ENCODE measurements at places on chromosomes 13 and 19. TPM values are rescaled to one million over a fixed set of nuclear protein-coding genes. Genes with fewer than 3 reads are reported as not detected.

DNA sequence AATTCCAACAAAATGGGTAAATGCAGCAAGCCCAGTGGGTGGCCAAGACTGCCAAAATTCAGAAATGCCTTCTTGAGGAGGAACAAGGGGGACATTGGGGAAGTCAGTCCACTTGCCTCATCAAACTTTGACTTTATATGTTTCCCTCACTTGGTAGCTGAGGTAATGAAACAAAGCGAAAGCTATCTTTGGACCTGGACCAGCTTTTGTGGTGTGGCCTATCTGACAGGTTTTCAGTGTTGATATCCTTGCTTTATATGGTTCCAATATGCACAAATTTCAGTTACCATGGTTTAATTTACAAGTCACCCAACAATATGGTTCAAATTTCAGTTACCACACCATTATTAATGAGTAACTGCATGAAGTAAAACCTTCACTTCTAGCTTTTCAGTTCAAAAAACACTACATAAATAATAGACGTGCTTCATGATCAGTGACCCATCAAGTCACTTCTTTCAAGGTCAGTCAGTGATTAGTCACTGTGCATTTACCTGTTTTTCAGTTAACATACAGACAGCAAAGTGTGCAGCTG, 17.7 kb upstream of the POU4F1 start:
- no peak for DNase-seq

DNA sequence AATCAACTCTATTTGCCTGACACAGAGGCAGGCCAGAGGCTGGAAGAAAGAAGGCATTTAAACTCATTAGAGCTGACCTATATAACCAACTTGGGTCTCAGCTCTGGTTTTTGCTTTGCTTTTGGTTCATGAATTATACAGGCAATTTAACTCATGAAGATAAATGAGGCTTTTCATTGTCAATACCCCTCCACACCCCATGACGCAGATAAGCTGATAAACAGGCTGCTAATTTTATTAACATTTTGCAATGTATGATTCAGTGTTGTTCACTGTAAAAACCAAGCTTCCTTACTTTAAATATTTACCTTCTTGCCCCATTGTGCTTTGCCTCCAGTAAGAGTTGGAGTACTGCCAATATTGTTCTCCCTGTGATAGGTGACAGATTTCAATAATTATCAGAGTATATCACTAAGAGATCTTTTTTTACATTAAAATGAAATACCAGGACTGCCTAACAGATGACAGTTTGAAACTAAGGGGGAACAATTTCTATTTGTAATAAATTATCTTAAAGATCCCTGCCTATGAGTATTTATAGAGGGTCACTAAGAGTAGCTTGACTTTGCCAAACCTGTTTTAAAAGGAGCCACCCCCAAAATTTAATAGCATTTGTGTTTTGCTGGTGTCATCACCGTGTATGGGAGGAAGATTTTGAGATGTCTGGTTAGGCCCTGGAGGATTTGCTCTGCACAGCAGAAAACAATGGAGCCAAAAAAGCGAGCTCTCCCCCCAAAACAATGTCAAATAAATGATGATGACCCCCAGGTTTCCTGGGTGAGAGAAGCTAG, 472.7 kb upstream of the NBEA start:
- DNase-seq = no peak

- no peak for DNase-seq
Measured at GRCh38 chr13:18946738-18947137, 234.9 kb downstream of the TUBA3C start.

DNA sequence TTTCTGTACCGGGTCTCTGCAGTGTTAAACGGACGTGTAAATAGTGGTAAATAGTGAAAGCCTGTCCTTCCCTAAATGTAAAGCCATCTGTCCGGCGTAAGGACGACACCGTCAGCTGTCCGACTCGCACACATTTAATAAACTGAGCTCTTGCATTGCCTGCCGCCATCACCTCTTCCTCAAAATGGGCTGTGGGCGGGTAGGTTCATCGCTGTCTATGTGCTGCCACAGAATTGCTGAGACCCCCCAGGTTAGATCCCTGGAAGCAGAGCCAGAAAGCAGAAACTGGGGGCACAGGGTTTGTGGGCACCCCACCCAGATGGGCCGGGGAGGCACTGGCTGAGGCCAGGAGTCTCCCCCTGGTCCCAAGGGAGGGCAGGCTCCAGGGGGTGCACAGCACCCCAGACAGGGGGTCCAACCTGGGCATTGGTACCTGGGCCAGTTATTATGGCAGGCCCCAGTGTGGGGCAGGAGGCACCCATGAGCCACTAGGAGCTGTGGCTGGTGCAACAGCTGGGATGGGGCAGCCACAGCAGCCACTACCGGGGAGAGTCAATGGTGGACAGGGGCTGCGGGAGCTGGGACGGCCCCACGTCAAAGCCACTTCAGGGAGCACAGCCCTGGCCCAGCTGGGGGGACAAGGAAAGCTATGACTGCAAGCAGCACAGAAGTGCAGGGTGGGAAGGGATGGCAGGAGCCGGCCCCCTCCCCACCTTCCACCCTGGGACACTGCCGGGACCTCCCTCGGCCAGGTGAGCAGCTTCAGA, 5.7 kb downstream of the C19orf25 start:
- no peak for DNase-seq

GRCh38 chr13:94128430-94128829, 351.1 kb downstream of the DCT start:
- DNase-seq = no peak

DNA sequence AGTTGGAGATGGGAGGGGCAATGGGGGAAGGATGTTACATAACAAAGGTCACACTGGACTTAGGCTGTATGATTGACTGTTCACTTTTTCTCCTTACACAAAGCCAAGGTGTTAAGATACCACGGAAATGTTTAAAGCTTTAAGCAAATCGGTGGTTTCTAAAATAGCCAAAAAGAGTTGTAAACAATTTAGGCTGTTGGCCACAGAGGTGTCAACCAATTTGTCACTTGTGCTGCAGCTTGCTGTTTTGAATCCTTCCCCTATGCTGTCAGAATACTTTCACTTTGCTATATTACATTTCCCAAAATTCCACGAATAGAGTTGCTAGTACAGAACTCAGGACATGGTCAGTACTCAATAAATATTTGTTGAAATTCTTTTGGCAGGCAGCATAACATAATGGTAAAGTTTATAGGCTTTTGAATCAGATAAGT, 149.3 kb downstream of the VWA8 start:
- DNase-seq = no peak

GRCh38 chr13:26914624-26915023, 154.0 kb upstream of the GPR12 start:
- DNase-seq = peak; percentile 37

GRCh38 chr13:102132777-102133295, 269.0 kb downstream of the FGF14 start:
- no peak for DNase-seq

- DNase-seq = no peak
Measured at GRCh38 chr13:20462533-20462915, 63.1 kb downstream of the CRYL1 start.

GRCh38 chr13:94711561-94712286, 621 bp downstream of the SOX21 start:
- DNase-seq = peak; percentile 37

DNA sequence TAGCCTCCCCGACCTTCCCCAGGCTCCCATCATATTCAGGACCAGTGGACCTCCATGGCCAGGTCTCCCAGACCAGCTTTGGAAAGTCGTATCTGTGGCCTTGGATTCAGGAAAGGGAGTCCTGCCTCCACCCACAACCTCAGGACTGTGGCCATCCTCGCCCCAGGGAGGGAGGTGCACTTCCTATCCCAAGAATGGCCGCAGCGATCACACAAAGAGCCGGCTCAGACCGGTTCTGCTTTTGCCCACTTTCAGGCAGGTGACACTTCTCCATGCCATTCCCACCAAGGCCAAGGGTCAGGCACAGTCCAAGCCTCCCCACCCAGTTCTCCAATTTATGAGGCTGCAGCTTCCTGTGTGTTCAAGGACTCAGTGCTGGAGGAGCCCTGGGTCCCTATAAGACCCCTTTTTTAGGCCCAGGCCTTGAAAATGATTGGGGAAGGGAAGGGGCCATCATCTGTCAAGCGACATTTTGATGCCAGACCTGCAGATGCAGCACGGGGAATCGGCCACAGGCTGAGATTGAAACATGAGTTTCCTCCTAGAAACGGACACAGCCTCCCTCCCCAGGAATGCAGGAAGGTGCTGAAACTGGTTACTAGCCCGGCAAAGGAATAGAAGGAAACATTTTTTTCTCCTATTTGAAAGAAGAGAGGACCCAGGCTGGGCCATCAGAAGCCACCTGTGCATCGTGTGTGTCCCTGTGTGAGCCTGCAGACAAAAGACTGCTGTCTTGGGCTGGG, 65.6 kb upstream of the USE1 start:
- DNase-seq = no peak

- DNase-seq = no peak
Measured at GRCh38 chr19:44636439-44637389, 7.0 kb upstream of the PVR start.

GRCh38 chr19:15400521-15401396, 18.0 kb downstream of the AKAP8L start:
- no peak for DNase-seq

DNA sequence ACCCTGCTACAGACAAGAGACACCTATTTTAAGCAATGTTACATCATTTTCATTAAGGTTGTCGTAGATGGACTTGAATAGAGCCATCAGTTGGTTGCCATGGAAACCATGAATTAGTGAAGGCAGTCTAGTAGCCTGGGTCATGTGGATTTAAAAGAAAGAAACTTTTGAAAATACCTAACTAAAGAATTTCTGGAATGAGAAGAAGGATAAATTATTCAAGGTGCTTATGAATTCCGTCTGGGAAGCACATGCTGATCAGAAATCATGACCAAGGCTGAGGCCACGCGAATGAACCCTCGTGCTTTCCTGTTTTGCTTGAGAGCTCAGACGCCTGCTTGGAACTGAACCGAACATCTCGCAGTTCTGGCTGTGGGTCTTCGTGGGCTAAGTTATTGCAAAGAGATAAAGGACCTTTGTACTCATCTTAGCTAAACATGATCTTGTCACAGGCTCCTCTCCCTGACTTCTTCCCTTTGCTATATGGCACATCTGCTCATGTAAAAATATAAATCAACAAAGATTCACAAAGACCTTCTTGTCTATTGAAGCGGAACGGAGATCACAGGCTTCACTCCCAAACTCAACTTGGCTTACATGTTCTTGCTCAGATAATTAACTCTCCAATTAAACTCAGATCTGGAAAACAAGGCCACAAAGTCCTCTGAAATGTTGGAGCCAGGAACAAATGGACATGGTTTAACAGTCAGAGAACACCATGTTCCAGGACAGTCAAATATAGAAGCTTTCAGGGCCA, 140.2 kb downstream of the NUFIP1 start:
- no peak for DNase-seq

DNA sequence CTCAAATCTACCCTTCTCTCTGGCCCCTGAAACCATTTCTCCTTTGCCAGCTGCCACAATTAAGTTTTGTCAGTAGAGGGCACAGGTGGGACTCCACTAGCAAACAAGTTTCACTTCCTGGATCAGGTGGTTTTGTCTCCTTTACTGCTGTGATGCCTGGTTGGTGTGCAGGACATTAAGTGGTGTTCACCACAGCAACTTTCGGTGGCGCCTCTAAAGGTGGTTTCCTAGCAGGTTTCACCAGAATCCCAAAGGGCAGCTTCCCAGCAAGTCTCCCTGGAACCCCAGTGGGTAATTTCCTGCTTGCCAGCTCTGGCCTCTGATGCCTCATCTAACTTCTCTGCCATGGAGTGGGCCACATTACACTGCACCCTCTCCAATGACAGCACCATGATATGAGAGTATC, 16.6 kb downstream of the MED4 start:
- DNase-seq = no peak

DNA sequence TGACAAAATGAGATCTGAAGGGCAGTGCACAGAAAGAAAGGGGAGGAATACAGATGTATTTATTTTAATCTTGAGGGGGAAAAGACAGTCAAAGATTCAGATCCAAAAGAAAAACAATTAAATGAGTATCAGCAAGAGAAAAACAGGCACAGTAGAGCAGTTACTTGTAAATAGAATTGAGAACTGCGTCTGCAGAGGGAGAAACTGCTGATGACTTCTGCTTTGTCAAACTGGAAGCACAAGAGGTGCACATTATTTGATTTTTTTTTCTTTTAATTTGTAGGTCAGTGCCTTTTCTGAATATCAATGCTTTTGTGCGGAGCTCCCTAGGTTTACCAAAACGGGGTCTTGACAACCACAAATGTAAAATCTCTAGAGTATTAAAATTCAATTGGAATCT, 37.3 kb downstream of the EFNB2 start:
- no peak for DNase-seq

DNA sequence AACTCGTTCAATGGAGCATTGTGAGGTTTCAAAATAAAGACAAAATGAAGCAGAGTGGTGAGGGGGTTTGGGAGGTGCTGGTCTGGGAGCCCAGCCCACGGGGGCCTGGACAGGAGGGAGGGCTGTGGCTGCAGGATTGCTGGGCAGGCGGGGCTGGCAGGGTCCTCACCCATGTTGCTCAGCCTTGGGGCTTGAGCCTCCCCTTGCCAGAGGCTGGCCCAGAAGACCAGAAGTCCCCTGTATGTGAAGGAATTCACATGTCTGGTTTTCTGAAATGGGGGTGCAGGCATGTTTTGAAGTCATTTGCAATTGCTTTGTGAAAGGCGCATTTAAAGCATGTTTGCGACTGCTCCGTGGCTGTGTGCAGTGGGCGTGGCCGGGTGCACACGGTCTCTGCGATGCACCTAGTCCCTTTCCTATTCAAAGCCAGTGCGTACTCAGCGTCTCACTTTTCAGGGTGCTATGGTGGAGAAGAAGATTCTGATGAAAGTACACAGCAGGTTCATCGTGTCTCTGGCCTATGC, 2.3 kb downstream of the GRK1 start:
- no peak for DNase-seq

DNA sequence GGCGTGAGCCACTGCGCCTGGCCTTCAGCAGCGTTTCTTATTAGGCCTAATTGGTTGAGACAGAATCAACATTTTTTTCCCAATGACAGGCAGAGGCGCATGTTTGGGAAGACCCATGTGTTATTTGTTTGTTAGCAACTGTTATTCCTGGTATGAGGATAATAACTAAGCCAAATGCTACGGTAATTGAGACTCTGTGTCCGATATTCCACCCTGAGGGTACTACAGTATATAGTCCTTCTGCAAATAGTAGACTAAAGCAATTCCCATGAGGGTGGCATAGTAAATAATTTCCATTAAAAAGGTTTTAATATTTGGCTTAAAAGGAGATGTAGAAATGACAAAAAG, 18.4 kb upstream of the CCL25 start:
- no peak for DNase-seq

Gene P2RY11
- total RNA-seq = 5.9 TPM

Gene FUT1
- total RNA-seq = 0.16 TPM

Gene TJP3
- total RNA-seq = not detected

Gene PLPP2
- 8.3 TPM for total RNA-seq

Gene LCP1
- total RNA-seq = 0.63 TPM

Gene ZNF440
- 13.6 TPM for total RNA-seq

Gene PABPC3
- total RNA-seq = 4.9 TPM

Measured in MG63 (cell line).